ENCODE measurements at places on chromosomes 2 and 18.

DNA sequence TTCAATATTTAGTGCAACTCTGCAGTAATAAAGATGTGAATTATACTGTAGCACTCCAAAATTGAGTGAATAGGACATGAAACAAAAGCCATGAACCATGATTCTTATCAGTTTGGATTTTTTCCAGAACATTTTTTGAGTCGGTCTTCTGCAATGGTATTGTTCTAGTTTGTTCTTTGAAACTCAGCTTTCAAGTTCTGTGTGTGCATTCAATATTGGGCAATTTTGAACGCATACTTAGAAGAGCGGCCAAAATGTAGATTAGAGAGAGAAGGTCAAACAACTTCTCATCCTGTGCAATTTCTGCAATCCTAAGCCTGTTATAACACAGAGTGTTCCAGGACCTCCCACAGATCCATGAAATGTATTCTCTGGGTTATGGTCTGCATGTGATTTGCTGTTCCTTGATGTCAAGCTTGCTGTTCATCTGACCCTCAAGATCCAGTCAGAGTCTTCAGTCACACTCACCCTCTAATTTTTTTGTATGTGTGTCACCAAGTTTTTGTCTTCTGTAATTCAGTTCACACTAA, 48.3 kb downstream of the TSPYL6 start:
- no peak for DNase-seq

DNA sequence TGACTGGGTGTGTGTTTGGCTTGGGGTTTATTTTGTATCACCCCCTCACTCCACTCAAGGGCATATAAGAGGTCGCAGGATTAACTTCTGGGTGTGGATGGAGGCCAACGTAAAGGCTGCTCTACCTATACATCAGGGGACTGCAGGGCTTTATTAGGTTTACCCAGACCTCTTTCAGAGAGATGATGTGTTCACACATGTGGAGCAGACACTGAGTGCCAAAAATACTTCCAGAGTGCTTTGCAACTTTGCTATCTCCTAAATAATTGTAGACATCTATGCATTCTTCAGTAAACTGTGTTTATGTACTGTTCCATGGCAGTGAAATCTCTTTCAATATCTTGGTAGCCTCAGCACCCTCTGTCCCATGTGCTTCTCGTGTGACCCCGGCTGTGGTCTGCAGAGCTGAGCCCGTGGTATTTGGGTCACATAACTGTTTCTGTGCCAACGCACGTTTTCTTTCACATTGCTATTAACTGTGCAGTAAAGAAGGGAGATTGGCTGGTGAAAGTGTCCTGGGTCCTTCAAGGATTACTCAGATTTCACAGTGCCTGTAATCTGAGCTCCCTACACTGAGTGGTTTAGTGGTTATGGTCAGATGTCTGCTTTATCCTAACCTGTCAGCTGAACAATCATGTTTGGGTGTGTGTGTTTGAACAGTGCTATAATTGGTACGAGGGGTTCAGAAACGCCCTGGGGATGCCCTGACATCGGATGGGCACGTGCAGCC, 208.1 kb downstream of the VAPA start:
- peak; percentile 71 for DNase-seq

DNA sequence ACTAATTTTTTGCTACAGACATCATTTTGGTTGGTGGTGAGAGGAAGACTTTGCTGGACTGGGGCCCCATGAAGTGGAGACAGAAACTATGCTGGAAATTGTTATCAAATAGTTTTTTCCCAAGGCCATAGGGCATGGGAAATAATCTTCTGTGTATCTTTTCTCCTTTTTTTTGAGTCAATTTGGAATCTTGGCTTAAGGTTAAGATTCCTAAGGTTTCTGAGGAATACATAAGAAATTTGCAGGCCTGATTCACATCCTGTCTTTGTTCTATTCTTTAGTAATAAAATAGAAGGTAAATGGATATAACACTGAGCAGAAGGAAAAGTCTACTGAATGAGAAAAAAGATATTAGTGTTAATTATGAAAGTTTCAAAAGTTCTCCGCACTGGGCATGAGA, 16.6 kb downstream of the SMC6 start:
- no peak for DNase-seq

GRCh38 chr2:109272461-109272860, 143.5 kb downstream of the SH3RF3 start:
- no peak for DNase-seq

DNA sequence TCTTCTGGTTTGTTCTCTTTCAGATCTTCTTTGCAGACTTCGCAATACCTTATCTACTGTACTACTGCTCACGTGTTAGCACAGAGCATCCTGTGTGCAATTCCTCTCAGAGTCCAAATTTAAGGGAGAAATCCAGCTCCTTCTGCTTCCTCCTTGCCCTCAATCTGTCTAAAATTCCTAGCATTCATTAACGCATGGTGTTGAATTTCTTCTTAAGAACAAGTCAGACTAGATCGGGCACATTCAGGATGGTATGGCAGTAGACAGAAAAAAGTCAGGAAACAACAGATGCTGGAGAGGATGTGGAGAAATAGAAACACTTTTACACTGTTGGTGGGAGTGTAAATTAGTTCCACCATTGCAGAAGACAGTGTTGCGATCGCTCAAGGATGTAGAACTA, 206.1 kb upstream of the CDH7 start:
- DNase-seq, result no peak

- DNase-seq, result no peak
These were observed 133.4 kb downstream of the RTP5 start for GRCh38 chr2:242002944-242003343.

- no peak for DNase-seq
These were observed 81.1 kb upstream of the CD302 start for GRCh38 chr2:159879051-159879604.

- DNase-seq, result no peak
These were observed 46.9 kb downstream of the EMILIN2 start for GRCh38 chr18:2893676-2894075.

DNA sequence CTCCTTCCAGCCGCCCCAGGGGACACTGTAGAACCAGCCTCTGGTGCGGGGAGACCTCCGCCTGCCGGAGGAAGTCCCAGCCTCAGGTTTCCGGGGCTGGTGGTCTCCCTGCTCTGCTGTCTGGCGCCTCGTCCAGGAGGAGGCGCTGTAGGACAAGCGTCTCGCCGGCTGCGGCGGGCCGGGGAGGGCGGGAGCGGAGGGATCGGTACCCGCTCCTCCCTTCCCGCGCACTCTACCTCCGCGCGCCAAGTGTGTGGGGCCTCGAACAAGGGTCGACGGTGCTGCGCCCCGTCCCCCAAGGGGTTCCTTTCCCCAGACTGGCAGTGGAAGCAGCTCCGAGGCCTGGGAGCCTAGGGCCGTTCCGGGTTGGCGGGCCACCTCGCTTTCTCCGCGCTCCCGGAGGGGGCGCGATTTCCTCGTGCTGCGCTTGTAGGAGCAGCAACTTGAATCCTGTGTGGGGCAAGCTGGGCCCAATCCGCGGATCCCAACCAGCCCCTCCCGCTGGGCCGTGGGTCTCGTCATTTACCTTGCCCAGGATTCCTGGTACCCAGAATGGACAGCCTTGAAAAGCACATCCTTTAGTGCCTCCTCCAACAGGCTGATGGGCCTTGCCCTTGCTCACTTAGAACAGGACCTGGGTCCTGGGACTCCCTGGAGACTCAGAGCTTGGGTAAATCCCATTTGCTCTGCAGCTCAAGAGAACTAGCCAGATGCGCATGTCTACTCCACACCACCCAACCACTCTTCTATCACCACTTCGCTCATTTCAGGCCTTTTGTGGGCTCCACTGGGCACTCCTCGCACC, 10.6 kb upstream of the HOXD4 start:
- DNase-seq, result no peak

- DNase-seq, result no peak
These were observed 77.1 kb upstream of the SEC11C start for GRCh38 chr18:59062643-59063006.

GRCh38 chr18:8526332-8526731, 82.9 kb upstream of the RAB12 start:
- DNase-seq, result no peak

- no peak for DNase-seq
These were observed 633.0 kb upstream of the TMEFF2 start for GRCh38 chr2:192827735-192828134.

DNA sequence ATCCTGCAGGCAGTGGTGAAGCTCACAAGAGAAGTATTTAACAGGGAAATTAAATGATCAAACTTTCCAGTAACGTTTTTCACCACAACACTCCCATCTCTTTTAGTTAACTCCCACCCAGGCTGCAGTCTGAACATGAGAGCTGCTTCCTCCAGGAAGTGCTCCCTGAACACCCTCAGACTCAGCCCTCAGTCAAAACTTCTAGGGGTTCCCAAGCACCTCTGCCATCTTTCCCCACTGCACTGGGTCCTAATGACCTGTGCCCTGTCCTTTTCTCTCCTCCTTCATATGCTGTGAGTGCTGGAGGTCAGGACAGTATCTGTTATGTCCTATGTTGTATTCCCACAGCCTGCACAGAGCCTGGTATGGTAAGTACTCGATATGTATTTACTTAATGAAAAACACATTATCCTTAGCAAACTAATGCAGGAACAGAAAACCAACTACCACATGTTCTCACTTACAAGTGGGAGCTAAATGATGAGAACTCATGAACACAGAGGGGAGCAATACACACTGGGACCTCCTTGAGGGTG, 49.2 kb upstream of the ASPRV1 start:
- DNase-seq, result no peak

- DNase-seq, result no peak
These were observed 170.3 kb upstream of the SETBP1 start for GRCh38 chr18:44510390-44510789.

DNA sequence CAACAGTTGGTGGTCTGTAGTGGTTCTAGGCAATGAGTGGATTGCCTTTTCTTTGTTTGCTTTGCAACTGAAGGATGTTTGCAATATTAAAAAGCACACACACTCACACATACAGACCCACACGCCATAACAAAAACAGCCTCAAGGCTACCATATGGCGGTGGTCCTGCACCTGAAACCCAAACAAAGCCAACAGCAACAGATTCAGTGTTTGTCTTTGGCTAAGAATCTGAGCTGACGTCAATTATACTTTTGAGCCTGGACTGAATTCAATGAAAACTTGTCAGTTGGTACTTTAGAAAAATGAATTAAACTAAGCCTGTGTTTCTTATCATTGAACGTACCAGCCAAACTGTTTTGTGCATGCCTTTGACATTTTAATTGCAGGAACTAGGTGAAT, 65.0 kb upstream of the NYAP2 start:
- DNase-seq, result peak; percentile 20

- DNase-seq, result no peak
These were observed 536.1 kb upstream of the RAB6C start for GRCh38 chr2:129443235-129443864.

- DNase-seq, result no peak
These were observed 58.2 kb downstream of the ICOS start for GRCh38 chr2:203994735-203995134.

GRCh38 chr2:215450188-215451011, 14.5 kb upstream of the FN1 start:
- no peak for DNase-seq

DNA sequence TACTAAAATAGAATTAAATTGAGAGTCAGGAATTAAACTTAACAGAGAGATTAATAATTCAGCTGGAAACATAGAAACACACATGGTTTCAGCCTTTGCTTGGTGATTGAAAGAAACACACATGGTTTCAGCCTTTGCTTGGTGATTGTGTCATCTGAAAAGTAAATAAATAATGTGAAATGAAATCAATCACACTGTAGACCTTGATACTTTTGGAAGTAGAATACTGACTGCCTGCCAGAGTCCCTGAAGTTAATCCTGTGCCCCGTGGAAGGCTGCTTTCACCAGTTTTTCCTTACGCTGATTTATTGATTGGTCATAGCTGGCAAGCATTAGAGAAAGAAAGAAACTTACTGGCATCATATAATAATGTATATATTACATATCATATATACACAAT, 1252.7 kb upstream of the FAM98A start:
- no peak for DNase-seq

GRCh38 chr2:17401096-17401495, 117.1 kb downstream of the RAD51AP2 start:
- no peak for DNase-seq

GRCh38 chr2:232236200-232236599, 142.4 kb upstream of the ALPP start:
- no peak for DNase-seq

GRCh38 chr2:158493458-158493857, 36.7 kb downstream of the PKP4 start:
- DNase-seq, result peak; percentile 72

- no peak for DNase-seq
These were observed 174.0 kb downstream of the TWIST2 start for GRCh38 chr2:239021651-239022436.

DNA sequence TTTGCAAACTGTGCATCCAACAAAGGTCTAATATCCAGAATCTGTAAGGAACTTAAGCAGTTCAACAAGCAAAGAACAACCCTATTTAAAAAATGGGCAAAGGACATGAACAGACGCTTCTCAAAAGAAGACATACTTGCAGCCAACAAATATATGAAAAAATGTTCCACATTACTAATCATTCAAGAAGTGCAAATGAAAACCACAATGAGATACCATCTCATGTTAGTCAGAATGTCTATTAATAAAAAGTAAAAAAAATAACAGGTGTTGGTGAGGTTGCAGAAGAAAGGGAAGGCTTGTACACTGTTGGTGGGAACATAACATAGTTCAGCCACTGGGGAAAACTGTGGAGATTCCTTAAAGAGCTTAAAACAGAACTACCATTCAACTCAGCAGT, 126.2 kb downstream of the NAT8 start:
- DNase-seq, result no peak

GRCh38 chr2:102166189-102166845, 20.5 kb upstream of the IL1RL2 start:
- no peak for DNase-seq

GRCh38 chr2:8524388-8524787, 157.5 kb upstream of the ID2 start:
- no peak for DNase-seq

- no peak for DNase-seq
These were observed 191.9 kb downstream of the ARL4C start for GRCh38 chr2:234304950-234305349.

Measured in NCI-H2029 treated with DMSO at 0.1 percent for 48 hours (cell line).